ENCODE measurements at places on chromosomes 1 and 21.

- DNase-seq: no peak
Measured at GRCh38 chr1:15669864-15670263, 14.3 kb upstream of the PLEKHM2 start.

GRCh38 chr1:148289647-148290046 is 137.6 kb upstream of the NBPF11 start:
- no peak for DNase-seq

DNA sequence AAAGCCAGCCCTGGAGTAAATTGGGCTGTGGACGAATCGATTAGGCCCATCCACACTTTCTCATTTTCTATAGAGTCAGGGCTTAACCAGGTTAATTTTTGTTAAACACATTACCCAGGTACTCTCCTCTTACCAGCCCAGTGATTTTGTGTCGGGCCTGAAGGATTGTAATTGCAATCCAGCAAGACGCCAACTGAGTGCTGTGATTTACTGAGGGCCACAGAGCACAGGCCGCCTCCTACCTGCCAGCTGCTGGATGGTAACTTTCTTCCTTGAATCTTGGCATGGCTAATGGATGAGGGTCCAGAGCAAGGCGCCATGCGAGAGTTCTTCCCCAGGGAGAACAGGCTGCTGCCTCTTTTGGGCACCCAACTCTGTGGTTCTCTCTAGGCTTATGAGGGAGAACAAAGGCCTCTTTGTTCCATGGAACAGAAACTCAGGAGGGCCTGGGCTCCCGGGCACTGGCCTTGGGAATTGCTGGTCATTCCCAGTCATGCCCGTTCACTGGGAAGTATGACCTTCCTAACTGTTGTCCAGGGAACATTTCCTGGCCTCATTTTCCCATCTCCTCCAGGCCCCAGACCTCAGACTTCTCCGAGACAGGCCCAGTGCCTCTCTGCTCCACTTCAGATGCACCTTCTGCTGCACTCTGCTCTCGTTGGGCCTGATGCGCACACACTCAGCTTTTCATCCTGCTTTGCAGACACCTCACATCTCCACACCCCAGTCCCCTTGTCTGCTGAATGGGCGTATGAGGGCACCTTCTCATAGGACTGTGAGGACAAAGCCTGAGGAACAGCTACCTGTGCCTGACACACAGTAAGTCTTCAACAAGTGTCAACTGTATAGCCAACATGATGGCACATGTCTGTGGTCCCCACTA is 57.3 kb downstream of the SYF2 start:
- no peak for DNase-seq

- no peak for DNase-seq
Measured at GRCh38 chr1:46650491-46650890, 17.7 kb downstream of the ATPAF1 start.

DNA sequence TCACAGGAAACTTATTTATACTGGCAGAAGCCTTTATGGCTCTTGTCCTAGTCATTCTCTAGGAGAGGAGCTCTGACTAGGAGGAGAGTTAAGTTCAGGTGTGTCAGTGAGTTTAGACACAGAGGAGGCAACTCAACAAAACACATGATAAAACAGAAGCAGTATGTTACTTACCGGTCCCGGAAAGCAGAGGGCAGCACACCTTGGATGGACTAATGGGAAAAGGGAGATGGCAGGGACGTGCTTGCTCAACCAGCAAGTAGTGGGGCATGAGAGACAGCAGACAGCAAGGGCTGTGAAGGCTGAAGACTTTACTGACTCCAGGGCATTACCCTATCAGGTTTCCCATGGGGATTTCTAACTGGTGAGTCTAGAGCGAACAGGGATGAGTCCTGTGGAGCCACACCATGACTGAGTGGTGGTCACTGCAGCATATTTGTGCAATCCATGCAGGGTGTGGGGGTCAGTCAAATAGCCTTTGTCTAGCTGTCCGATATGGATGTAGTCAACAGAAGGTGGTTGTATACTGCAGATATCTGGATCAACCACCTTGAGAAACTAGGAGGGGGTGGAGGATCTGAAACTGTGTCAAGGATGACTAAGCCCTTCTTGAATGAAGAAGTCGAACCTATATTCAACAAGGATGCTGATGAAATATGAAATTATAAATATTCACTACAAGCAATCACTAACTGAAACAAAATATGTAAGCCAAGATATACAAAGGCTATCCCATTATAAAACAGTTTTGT is 596.3 kb upstream of the CHRM3 start:
- DNase-seq: no peak

DNA sequence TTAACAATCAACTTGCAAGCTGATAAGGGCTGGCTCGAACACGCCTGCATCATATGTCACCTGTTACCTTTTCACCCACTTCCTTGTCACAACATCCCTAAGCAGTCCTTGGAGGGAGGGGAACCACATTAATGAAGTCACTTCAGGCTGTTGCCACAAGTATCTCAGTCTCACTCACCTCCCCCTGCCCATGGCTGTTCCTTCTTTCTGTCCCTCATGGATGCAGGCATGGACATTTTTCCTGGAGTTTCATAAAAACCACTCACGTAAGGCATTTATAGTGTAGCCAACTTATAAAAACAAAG is 76.8 kb upstream of the ANGPTL1 start:
- no peak for DNase-seq

GRCh38 chr1:98176414-98176813 is 255.6 kb upstream of the DPYD start:
- DNase-seq: no peak

- no peak for DNase-seq
Measured at GRCh38 chr1:235045921-235046601, 82.6 kb downstream of the TOMM20 start.

DNA sequence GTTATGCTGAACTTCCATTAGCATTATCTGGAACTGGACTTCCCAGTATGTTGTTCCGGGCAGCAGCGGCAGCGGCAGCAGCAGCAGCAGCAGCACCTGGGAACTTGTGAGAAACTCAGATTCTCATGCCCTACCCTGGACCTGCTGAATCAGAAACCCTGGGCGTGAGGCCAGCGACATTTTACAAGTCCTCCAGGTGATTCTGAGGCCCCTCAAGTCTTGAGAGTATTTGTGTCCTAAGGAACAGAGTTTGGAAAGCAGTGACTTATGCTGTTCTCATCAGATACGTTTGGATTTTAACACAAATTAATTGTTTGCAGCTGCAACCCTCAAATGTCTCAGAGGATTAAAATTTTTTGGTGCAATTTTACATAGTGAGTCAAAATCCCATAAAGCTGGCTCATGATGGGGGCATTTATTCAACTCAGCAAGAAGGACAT is 157.2 kb upstream of the KAZN start:
- DNase-seq: no peak

- DNase-seq: no peak
Measured at GRCh38 chr1:14282707-14283106, 315.8 kb upstream of the KAZN start.

DNA sequence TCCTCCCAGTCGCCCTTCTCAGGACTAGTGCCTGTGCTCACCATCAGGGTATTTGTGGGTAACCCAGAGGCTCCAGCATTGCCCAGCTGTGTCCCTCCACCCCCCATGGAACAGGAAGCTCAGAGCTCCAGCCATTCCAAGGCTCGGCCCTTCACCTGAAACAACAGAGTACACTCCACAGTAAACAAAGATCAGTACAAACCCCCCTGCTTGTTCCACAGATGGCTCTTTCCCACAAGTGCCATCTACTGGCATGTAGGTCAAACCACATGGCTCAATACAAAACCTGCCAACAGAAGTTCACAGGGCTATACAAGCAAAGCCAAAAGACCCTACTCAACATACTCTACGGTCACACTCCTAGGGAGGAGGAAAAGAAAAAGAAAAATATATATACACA is 258.7 kb downstream of the AGBL4 start:
- DNase-seq: no peak

DNA sequence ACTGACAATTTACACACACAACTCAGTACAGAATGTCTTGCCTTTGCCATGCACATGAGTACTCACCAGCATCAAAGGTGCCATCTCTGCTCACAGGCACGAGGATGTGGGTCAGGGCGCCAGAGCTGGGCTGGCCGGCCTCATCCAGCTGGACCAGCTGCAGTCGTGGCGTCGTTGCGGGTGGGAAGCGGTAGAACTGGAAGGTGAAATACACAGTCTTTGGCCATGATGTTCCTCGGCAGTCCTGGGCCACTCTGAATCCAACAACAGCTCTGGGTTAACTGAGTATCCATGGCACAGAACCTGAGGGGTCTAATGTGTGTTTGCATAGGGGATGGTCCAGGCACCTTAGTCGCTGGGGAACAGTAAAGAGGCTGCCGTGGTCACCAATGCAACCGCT is 87.7 kb downstream of the NPHP4 start:
- no peak for DNase-seq

GRCh38 chr1:207838156-207839082 is 72.5 kb downstream of the CD34 start:
- no peak for DNase-seq

GRCh38 chr1:113608399-113608798 is 150.9 kb downstream of the PHTF1 start:
- DNase-seq: no peak

DNA sequence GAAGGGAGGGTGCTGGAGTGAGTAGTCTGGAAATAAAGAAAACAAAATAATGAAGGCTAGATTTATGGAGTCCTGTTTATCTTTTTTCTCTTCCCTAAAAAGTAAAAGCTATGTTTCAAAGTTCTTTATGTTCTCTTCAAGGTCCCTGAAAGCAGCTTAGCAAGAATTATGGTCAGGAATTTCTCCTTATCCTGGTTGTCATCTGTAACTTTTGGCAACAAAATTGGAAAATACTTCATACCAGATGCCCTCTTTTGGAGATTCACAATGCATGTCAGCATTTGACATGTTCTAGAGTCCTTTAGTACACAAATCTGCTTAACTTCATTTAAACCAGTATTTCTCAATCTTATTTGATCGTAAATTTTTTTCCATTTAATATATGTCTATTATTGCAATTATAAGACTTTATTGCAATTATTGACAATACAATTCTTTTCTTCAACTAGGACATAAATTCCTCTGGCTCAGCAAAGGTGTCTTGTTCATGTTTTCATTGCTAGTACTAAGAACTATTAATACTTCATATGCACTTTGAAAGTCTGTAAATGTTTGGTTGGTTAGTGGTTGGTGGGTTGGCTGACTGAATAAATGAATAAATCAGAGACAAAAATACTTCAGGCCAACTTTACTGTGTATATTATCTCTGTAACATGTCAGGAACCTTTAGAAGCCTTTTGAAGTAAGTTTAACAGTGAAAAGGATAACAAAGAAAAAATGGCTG is 101.5 kb downstream of the ATP1B1 start:
- DNase-seq: no peak

- DNase-seq: no peak
Measured at GRCh38 chr21:44648557-44649311, 2.5 kb downstream of the KRTAP10-11 start.

GRCh38 chr1:165858364-165858823 is 31.0 kb downstream of the UCK2 start:
- DNase-seq: no peak

DNA sequence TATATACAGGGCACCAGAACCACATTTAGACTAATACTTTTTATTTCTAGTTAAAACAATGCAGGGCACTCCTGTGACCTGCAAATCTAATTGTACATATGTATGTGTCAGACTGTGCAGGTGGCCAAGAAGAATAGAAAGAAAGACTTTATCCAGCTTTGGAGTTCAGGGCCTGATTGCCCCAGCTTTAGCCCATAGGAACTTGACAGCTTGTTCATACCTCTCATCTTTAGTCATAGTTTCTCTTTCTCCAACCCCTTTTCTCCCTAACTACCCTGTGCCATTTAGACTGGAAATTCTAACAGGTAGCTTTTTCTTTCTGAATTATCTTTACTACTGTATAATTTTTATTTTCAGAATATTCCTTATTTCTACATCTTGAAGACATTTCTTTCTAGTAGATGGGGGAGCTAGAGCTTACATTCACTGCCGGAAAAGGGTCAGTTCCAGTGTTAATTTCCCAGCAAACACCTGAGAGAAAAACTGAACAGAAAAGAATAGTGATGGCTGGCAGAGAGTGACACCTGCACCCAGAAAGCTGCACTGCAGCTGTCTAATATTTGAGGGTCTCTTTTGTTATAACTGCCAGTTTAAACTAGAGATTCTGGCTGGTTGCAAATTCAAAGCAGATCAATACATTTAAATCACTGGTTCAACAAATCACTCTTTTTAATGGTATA is 8.4 kb downstream of the YBX1 start:
- no peak for DNase-seq

GRCh38 chr1:42482635-42483153 is 19.6 kb downstream of the CCDC30 start:
- no peak for DNase-seq

- DNase-seq: no peak
Measured at GRCh38 chr1:232932486-232933425, 17.7 kb upstream of the NTPCR start.

DNA sequence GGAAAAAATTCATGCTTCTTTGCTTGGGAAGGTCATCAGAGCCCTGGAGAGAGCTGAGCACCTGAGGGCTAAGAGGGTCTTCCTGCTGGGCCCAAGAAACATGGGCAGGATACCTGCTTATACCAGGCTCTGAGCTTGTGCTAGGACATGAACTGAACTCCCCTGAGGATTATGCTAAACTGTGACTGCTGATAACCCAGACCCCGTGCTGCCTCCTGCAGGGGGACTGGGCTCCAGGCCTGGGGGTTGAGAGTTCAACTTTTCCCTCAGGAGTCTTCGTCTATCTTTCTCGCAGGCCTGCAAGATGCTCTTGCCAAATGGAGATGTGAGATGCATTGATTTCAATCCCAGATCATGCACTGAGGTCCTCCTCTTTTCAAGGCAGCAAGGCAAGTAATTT is 368.5 kb downstream of the HHAT start:
- DNase-seq: no peak

DNA sequence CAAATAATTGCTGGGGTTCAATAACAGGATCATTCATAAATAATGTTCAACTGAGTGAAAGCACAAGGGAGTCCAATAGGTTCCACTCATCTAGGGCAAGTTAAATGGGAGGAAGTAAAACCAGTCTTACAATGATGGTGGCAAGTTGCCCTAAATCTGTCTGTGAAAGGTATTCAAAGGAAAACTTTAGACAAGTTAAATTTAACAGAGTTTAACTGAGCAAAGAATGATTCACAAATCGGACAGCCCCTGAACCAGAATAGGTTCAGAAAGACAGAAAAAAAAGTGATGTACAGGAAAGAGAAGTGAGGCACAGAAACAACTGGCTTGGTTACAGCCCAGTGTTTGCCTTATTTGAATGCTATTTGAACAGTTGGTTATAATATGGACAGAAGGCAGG is 183.5 kb upstream of the ADGRL4 start:
- DNase-seq: no peak

DNA sequence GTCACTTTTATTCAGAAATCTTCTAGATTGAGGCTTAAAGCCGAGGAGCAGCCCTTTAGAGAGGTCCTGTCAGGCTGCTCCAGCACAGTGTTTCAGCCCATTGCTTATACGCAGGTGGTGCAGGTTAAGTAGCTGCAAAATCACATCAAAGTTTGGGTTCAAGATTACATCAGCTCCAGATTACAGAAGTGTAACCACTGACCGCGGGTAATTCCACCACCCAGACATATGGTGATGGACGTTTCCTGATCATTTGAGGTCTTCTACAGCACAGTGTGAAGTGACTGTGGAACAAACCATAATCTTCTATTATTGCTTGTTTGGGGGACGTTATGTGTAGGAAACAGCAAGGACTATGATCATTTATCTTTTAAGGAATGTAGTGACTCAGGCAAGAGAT is 11.8 kb downstream of the C1orf115 start:
- DNase-seq: no peak

- DNase-seq: no peak
Measured at GRCh38 chr1:204027446-204027845, 45.5 kb upstream of the SOX13 start.

Measured in stimulated activated CD8-positive, alpha-beta memory T cell treated with anti-CD3 and anti-CD28 coated beads, Interleukin-4, amount 100 ng/mL, for 1 hour (primary cell).